Hematopoietic multipotent progenitor cell treated with erythropoietin and hydrocortisone succinate and interleukin-3 and kit ligand, for 6 days (in vitro differentiated cells): ENCODE measurements at places on chromosomes 7 and 10.

GRCh38 chr7:137082391-137082790, 213.9 kb downstream of the CHRM2 start:
- DNase-seq, result no peak

DNA sequence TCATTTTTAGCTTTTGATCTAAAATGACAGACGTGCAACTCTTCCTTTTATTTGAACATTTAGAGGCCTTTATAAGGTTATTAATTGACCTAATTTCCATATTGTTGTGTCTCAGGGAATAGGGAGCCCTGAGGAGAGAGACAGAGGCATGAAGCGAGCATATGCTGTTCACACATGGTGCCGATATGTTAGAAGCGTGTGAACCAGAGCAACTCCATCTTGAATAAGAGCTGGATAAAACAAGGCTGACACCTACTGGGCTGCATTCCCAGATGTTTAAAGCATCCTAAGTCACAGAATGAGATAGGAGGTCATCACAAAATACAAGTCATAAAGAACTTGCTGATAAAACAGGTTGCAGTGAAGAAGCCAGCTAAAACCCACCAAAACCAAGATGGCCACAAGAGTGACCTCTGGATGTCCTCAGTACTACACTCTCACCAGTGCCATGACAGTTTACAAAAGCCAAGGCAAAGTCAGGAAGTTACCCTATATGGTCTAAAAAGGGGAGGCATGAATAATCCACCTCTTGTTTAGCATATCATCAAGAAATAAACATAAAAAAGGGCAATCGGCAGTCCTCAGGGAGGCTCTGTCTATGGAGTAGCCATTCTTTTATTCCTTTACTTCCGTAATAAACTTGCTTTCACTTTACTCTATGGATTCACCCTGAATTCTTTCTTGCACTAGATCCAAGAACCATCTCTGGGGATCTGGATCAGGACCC, 80.1 kb downstream of the SEC61G start:
- DNase-seq, result no peak

- DNase-seq, result no peak
These were observed 70.6 kb upstream of the GLCCI1 start for GRCh38 chr7:7897949-7898515.

- DNase-seq, result peak; percentile 44
These were observed 153.3 kb downstream of the STK31 start for GRCh38 chr7:23863209-23863787.

GRCh38 chr10:124071141-124071540, 22.3 kb downstream of the CHST15 start:
- no peak for DNase-seq

DNA sequence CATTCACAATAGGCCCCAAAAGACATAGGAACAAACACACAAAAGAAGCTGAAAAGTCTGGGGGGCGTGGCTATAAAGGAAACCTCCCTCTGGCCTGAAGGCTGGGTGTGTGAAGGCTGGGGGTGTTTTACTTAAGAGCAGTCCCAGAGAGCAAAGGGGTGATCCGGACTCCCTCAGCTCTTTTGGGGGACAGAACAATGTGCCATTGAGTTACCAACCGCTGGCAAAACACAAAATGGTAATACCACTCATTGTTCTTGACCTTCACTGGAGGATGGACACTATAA, 189.0 kb downstream of the COBL start:
- no peak for DNase-seq

DNA sequence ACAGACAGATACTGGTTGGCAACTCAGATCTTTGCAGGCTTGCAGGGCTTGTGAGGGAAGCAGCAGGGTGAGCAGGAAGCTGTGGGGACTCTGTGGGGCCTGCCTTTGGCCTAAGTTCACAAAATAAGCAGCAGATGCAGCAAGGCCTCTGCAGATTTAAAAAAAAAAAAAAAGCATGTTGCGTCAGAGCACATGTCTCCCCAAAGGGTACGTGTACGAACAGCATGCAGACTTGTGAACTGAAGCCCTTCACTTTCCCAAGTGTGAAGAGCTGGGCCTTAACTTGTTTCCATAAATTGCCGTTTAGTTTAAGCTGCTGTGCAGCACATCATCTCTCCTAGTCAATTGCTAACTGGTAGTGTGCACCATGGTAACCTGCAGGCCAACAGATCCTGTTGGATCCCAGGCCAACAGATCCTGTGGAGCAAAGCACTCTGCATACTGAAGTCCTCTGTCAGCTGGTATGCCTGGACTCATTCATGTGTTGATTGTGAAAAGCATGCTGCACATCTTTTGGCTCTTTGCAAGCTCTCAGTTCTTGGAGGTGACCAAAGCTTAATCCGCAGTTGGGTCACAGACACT, 10.8 kb upstream of the XPNPEP1 start:
- DNase-seq, result peak; percentile 45

GRCh38 chr10:123891144-123892071, at the start of gene CPXM2:
TSS of gene CPXM2 (minus strand) at chr10:123891807. CDS start at chr10:123891659, 148 bp downstream.
- DNase-seq, result no peak

DNA sequence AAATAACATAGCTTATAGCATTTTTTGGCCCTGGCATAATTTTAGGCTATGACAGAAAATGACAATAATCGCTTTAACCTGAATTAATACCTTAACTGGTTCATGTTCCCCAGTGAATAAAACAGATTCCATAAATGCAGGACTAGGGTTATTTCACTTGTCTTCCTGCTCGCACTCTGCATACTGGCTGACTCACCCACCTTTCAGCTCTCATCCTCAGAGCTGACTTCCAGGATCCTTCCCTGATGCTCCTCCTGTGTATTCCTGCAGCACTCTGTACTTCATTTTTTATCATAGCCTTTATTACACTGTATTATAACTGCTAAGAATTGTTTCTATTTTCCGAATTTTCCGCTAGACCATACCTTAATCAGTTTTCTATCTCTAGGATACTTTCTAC, 123.7 kb downstream of the AVL9 start:
- no peak for DNase-seq

- DNase-seq, result no peak
These were observed 18.0 kb upstream of the SFMBT2 start for GRCh38 chr10:7428673-7429350.

DNA sequence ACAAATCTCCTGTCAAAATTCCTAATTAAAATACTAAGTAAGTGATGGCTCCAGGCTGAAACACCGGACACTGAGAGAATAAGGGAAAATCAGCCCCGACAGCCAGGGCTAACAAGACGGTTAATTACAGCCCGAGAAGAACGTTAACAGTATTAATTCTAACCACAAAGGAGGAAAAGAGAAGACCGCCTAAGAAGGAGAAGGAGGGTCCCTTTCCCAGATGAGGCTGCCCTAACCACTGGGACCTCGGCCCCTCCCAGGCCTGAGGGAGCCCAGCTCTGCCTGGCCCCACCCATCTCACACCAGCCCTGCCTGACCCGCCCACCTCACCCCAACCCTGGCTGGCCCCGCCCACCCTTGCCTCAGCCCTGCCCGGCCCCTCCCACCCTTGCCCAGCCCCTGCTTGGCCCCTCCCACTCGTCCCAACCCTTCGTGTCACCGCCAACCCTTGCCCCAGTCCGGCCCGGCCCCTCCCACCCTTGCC, 51.3 kb downstream of the PWWP2B start:
- DNase-seq, result peak; percentile 96

DNA sequence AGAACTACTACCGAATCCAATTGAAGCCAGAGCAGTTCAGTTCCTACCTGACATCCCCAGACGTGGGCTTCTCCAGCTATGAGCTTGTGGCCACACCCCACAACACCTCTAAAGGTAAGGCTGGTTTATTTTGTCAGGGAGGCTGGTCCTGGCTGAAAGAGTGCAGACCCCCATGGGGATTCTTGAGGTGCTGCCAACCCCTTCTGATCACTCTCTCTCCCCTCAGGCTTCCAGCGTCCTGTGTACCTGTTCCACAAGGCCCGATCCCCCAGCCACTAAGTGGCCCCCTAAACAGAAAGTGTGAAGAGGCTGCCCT, 3.1 kb downstream of the PPP1R35 start:
- no peak for DNase-seq

- DNase-seq, result peak; percentile 26
These were observed 5.5 kb downstream of the GIMAP6 start for GRCh38 chr7:150626696-150627095.

DNA sequence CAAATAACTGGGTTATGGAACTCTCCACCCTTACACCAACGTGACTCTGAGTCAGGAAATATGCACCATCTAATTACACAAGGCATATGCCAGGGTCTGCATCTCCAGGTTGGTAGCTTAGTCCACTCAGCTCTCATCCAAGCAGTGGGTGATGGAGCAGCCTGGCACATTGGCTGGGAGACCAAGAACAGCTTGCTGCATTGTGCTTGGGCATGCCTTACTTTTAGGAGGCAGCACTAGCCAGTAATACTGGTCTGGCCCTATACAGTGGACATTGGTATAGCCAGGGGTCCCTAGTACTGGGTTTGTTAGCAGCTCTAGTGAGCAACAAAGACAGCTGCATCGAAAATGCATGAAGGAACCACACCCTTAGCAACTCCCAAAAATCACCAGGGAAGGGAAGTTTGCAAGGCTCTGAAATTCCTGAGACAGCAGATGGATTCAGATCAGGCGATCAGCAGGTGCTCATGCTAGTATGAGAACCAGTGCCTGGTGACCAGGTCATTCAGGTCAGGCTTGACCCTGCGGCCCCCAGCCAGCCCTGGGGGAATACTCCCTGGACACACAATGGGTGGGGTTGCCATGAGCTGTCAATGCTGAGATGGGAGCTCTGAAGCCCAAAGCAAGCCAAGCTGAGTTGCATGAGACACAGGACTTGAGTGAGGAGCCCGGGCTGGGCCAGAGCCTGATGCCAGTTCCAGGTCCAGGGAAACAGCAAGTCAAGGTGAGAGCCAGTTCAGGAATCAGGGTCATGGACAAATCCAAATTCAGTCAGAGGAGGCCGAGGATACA, 217.9 kb upstream of the ZMIZ1 start:
- DNase-seq, result no peak

- DNase-seq, result peak; percentile 67
These were observed 38.1 kb downstream of the FAM107B start for GRCh38 chr10:14736600-14737081.

- no peak for DNase-seq
These were observed 9.2 kb downstream of the IL15RA start for GRCh38 chr10:5968037-5968680.

- no peak for DNase-seq
These were observed 84.3 kb downstream of the ELFN1 start for GRCh38 chr7:1754345-1754908.

GRCh38 chr7:140526214-140526613, 46.9 kb upstream of the MKRN1 start:
- DNase-seq, result no peak

GRCh38 chr7:79877874-79878465, 256.7 kb upstream of the GNAI1 start:
- DNase-seq, result no peak

- no peak for DNase-seq
These were observed 70.0 kb downstream of the ARL4A start for GRCh38 chr7:12757443-12757842.

GRCh38 chr7:36084485-36085091, 68.5 kb upstream of the EEPD1 start:
- DNase-seq, result no peak

DNA sequence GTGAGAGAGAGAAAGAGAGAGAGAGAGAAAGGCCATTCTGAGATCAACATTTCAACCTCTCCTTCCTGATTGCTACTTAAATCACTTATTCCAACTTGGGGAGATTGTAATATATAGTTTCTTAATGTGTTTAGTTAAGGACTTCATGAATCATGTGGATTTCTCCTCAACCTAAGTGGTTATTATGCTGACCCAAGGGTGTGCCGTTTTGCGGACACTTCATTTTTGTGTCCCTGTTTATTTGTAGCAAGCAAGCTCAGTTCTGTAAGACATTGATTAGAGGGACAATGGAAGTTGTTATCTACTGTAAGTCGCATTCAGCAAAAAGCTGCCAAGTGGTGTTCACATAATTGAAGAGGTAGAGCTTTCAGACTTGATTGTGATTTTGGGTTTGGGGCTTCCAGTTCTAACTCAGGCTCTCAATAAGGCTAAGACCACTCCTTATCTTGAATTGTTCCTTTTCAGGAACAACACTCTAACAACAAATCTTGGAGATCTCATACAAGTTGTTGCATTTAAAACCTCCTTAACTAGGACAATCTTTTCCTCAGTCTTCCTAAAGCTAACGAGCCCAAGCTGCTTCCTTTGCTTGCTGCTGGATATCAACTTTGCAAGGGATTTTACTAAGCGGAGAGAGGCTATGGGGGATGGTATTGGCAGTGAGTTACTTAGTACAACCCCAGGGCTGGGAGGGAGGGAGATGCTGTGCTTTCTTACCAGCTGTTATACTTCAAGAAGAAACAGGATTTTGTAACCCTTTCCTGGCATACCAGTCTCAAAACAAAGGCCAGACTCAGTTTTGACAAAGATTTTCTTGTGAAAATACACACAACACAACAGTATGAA, 19.8 kb upstream of the COL1A2 start:
- DNase-seq, result no peak

DNA sequence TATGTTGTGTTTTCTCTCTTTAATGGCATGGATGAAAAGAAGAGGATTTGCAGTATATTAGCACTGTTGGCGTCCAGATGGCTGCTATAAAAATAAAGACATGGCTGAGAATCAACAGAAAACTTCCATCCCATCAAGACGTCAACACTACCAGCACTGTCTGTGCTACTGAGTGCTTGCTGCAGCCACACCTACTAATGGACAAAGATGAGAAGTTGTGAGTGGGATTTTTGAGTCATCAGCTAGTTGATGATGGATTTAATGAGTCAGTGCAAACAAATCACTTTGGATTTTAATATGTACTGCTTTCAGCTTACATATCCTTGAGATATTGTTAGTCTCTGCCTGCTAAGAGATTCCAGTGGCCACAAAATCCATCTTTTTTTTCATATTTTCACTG, 631.0 kb upstream of the ANKRD30A start:
- no peak for DNase-seq

- no peak for DNase-seq
These were observed 13.0 kb upstream of the WIPI2 start for GRCh38 chr7:5177060-5177459.

DNA sequence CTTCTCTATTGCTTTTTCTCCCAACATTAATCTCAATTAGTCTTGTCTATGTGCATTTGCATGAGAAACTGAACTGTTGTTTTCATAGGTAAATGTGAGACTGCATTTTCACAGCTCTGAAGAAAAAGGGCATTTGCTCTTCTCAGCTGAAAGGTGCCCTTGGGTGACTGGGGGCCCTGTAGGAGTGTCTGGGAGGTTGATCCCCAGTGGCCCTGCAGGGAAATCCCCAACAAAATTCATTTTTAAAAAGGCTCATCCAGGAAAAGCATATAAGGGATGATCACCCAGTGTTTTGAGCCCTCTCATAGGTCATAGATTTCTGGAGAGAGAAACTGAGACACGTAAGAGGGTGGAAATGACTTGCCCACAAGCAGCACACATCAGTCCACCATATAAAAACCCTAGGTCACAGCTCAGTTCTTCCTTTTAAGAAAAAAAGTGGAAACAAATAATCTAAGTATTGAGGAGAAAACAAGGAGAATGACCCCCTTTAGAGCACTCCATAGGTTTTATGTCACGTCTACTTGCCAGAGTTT, 190.3 kb upstream of the AHR start:
- DNase-seq, result no peak

- no peak for DNase-seq
These were observed 34.1 kb downstream of the SH2B2 start for GRCh38 chr7:102320601-102321350.

GRCh38 chr7:132307465-132307864, 268.8 kb downstream of the PLXNA4 start:
- DNase-seq, result no peak

- DNase-seq, result peak; percentile 64
These were observed 193.6 kb downstream of the MLLT10 start for GRCh38 chr10:21727452-21728168.
